Stimulated activated CD8-positive, alpha-beta memory T cell treated with anti-CD3 and anti-CD28 coated beads, Interleukin-4, amount 100 ng/mL, for 48 hours (primary cell): ENCODE measurements at places on chromosomes 7 and 10.

GRCh38 chr7:155540553-155540952 lies 5.8 kb downstream of the CNPY1 start:
- DNase-seq: no peak

DNA sequence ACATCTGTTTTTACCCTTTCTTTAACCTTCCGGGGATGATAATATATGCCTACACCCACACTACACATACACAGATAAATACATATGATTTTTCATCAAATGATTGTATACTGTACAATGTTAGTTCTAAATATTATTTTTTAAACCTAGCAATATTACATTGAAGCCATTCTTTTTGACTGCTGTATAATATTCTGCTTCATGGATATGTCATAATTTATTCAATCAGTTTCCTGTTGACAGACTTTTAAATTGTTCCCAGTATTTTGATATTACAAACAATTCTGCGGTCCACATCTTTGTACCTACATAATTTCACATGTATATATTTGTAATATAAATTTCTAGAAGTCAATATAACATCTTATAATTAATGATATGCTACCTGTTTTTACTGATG lies 59.0 kb upstream of the ITGB1 start:
- DNase-seq: no peak

GRCh38 chr7:112550468-112551060 lies 69.8 kb downstream of the LSMEM1 start:
- no peak for DNase-seq

- peak; percentile 47 for DNase-seq
These were observed 16.8 kb downstream of the GIMAP5 start for GRCh38 chr7:150753826-150754603.
